Naive thymus-derived CD8-positive, alpha-beta T cell (primary cell): ENCODE measurements at places on chromosomes 12 and 14.

DNA sequence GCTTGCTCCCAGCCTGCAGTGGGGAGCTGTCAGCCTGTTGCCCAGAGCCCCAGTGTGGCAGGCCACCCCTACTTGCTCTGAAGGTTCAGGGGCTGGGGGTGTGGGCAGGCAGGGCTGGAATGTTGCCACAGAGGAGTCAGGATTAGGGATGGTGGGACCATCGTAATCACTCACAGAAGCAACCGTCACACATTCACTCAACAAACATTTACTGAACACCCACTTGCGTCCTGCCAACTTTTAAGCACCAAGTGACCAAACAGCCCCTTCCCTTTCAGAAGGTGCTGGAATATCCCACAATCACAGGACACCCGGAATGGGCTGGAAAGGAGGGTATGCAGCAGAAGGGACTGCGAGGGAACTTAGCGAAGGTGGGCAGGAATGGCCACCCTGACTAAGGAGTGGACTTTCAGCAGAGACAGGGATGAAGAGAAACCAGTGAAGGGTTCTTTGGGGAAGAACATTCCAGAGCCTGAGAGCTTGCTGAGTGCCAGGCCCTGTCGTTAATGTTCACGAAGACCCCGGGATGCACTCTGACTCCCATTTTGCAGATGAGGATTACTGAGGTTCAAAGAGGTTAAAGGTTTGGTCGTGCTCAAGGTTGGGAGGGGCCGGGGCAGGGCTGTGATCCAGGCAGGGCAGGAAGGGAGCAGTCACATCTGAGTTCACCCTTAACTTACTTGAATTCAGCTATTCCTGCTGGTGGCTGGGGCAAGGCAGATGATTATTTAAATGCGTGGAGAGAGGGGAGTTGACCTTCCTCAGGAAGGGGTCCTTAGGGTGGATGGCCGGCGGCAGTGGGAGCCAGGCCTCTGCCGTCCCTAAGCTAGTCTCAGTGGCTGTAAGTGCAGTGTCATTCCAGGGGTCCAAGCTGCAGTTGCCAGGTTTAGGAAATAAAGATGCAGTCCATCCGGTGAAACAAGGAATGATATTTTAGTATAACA is 2.3 kb upstream of the ZBTB42 start:
- no peak for DNase-seq

DNA sequence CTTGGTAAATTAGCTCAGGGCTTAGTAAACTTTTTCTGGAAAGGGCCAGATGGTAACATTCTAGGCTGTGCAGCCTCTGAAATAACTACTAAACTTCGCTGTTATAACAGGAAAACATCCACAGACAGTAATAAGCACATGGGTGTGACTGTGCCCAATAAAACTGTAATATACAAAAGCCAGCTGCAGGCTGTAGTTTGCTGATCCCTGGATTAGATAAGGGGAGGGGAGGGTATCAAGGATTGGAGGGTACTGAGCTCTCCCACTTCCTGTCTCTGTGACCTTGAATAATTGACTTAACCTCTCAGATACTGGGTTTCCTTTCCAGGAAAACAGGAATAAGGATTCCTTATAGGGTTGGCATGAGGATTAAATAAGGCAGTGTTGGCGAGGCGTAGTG is 81.2 kb downstream of the CCDC60 start:
- no peak for DNase-seq

- DNase-seq = no peak
Measured at GRCh38 chr12:43675048-43675904, 83.3 kb downstream of the PUS7L start.

DNA sequence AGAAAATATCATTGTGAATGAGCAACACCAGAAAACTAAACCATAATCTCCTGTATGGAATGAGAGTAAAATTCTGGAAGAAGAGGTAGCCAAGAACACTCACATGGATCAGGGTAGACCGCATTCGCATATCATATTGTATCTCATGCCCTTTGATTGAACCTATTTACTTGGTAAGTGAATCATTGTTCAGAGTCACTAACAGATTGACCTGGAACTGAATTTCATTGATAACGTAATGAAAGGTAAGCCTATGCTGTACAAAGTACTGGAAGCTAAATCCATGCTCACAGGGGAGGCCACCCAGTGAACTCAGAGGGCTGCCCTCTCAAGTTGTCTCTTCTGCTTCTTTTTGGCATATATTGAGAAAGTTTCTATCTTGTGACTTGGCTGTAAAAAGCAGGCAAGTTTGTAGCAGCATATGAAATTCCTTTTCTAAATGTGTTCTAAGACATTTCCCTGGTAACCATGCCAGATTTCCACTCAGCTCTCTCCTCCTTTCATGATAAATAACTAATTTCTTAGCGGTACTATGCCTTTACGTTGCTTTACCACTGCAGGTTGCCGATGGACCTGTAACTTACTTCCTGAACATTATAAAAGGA is 91.4 kb downstream of the PLCZ1 start:
- no peak for DNase-seq

DNA sequence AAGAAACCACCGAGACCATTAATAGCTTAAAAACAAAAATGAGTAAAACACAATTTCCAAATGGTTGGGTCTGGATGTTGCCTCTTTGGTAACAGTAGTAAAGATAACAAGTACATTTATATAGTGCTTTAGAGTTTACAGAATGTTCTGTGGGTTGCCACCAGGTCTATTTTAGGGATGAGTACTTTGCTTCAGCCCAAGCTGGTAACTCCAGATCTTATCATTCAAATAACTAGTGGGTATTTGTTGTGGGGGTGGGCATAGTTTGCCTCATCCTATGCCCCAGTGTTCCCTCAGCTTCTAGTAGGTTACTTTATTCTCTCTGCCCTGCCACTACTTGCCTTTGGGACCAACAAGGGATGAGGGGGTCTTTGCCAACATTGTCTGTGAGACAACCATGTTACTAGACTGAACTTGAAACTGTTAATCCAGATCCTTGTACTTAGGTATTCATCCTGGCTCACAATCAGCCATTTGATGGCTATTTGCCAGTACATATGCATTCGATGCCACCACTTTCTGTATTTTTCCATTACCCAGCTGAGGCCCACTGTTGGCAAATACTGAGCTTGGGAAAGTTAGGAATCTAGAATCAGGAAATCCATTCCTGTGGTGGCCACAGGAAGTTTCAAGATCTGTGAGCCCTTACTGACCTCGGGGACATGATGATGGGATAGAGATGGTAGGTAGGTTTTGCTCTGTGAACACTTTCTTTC is 17.6 kb upstream of the AKAP6 start:
- no peak for DNase-seq

DNA sequence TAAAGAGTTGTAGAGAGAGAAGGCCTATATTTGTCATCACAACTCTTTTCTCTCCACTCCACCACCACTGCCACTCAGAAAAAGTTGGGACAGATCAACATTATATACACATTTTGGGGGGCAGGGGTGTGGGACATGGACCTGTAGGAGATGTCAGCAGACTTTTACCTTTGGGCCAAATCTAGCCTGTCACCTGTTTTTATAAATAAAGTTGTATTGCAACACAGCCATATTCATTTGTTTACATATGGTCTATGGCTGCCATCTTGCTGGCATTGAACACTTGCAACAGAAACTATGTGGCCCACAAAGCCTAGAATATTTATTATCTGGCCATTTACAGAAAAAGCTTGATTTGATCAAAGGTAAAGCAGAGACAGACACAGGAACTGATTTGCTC is 250.7 kb downstream of the BTG1 start:
- no peak for DNase-seq

- no peak for DNase-seq
Measured at GRCh38 chr12:117363056-117363662, 1.7 kb upstream of the NOS1 start.

DNA sequence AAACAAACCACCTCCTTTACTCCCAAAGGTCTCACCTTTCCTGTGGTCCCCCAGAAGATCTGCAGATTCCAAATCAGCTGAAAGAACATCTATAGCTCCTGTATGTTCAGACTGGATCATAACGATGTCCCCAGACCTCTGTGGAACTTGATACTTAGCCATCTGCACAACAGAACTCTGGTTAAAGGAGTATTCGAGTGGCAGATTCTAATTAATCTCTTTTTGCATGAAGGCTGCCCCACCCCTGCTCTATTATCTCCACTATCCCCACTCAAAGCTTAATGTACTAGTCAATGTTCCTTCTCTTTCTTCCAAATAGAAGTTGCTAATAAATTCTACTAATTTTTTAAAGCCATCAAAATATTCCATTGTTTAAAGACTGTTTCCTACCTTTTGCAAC is 22.8 kb downstream of the GSTZ1 start:
- DNase-seq = no peak

- DNase-seq = no peak
Measured at GRCh38 chr12:2811801-2812200, 667 bp upstream of the ITFG2 start.
